ENCODE measurements at places on chromosomes 11 and 22. TPM values are rescaled to one million over a fixed set of nuclear protein-coding genes. Genes with fewer than 3 reads are reported as not detected.

GRCh38 chr11:65416841-65417701 is 5.5 kb upstream of the NEAT1 start:
- peak; percentile 27 for DNase-seq

Gene EIF3D
- total RNA-seq = 291 TPM

- DNase-seq = no peak
Measured at GRCh38 chr11:74010306-74011300, 1.7 kb upstream of the UCP3 start.

Gene ENTHD1
- not detected for total RNA-seq

DNA sequence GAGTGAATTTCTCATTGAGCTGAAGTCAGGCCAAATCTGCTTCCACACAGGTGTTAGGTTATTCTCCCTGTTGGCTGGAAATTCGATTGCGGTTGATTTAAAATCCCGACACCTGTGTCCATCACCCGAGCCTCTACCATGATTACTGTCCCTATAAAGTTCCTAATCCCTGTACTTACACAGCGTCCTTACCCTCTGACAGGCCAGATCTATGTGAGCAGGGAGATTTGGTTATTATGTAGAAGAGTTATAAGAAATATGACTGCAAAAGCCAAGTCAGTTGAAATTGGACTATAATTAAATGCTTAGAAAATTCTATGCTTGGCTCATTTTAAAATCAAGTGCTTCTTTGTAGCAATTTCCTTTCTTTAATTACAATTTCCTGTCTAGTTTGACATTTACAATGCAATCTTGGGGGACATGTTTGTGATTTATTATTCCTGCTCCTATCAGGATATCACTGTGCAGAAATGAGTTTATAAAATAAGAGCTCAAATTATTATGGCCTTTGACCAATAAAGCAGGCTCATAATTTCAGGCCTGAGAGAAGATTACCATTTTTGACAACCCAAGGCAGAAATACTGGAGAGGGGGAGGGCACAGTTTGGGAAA is 32.5 kb upstream of the LMO1 start:
- no peak for DNase-seq

- DNase-seq = no peak
Measured at GRCh38 chr22:27394806-27395404, 406.7 kb downstream of the MN1 start.

GRCh38 chr11:15627560-15627959 is 512.8 kb downstream of the INSC start:
- no peak for DNase-seq

Gene GSTT2B
- 4.0 TPM for total RNA-seq

Gene USP28
- total RNA-seq = 19.8 TPM

- DNase-seq = no peak
Measured at GRCh38 chr11:82842019-82842418, 58.2 kb downstream of the PRCP start.

Gene CARD18
- not detected for total RNA-seq

Gene CCDC87
- total RNA-seq = under 0.01 TPM

DNA sequence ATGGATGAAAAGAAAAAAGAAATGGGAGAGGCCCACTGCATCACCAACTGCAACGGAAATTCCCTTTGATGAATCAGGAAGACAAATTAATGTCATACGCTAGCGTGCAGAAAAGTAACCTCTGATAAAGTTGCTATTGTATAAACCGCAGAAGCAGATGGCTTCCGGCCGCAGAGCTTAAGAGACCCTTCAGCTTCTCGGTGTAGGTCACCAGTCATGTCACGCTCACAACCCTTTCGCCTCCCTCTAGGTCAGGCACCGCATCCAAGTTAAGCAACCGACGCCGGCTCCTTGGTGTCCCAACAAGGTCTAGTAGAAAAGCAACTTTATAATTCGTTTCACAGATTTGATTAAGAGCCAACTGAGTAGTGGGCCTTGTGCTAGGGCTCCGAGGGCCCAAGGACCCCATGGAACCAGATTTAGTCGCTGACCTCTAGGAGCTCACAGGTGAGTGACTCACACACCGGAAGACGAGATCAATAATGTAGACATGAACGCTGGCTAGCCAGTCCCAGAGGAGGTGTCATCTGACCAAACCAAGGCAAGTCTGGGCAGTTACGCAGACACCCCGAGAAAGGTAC is 1.2 kb upstream of the ZFP91 start:
- DNase-seq = peak; percentile 63

GRCh38 chr11:44024977-44025376 is 22.8 kb upstream of the ACCSL start:
- DNase-seq = no peak

DNA sequence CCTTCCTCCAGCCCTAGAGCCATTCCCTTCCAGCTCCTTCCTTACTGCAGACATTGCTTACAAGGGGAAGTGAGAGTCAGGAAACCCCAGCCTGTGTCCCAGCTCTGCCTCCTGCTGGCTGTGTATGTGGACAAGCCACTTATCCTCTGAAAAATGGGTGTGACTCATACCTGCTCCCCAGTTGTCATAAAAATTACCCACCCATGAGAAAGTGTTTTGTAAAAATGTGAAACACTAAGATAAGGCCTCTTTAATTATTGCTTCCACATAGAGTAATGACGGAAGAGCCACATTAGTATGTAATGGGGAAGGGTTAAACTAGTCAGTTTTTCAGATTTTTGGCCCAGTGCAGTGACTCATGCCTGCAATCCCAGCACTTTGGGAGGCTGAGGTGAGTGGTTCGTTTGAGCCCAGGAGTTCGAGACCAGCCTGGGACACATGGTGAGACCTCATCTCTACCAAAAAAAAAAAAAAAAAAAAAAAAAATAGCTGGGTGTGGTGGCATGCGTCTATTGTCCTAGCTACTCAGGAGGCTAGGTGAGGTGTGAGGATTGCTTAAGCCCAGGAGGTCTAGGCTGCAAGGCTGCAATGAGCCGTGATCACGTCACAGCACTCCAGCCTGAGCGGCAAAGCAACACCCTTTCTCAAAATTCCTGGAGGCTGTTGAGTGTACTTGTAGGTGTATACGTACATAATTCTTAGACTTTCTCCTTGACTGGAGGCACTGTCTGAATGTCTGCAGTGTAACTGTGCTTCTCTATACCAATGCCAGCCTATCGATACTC is 84.9 kb downstream of the CTTN start:
- no peak for DNase-seq

- DNase-seq = no peak
Measured at GRCh38 chr11:45673441-45673840, 8.0 kb upstream of the CHST1 start.

Gene TEX12
- total RNA-seq = not detected

Gene SYT8
- total RNA-seq = not detected

- DNase-seq = no peak
Measured at GRCh38 chr11:74949753-74950137, 679 bp downstream of the SPCS2 start.

DNA sequence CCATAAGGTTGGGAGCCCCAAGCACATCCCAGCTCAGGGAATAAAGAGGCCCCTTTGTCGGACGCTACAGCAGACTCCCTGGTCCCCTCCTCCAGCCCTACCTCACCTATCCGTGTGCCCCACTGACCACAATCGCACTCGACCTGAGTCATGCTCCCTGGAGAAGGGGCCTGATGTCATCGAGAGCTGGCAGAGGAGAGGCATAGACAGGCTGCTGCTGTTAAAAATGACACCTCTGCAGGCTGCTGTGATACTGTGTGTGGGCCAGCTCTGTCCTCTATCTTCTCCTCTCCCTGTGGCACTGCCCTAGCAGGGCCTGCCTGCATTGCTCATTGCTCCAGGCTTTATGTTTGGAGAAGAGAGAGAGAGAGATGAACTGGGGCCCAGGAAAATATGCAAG is 123.4 kb upstream of the SYT13 start:
- no peak for DNase-seq

GRCh38 chr11:72595292-72595684 is 78.9 kb downstream of the PDE2A start:
- DNase-seq = no peak

Gene CLDN5
- total RNA-seq = 533 TPM

DNA sequence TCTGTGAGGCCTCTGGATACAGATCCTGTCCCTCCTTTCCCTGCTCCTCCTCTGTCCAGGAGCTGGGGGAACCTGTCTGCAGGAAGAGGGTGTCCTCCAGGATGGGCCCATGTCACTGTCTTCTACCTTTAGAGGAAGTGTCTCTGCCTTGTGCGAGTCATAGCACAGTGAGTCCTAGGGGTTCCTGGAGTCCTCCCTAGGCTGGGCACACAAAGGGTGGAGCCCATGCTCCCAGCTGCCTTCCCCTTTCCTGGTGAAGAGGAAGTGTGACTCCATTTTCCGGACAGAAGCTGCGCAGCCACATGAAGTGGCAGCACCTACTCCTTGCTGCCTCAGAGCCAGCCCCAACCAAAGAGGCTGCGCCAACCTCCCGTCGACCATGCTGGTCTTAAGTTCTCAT is 112.2 kb downstream of the CTTN start:
- no peak for DNase-seq

Gene PLAAT5
- not detected for total RNA-seq

Gene SLC5A4
- 0.79 TPM for total RNA-seq

DNA sequence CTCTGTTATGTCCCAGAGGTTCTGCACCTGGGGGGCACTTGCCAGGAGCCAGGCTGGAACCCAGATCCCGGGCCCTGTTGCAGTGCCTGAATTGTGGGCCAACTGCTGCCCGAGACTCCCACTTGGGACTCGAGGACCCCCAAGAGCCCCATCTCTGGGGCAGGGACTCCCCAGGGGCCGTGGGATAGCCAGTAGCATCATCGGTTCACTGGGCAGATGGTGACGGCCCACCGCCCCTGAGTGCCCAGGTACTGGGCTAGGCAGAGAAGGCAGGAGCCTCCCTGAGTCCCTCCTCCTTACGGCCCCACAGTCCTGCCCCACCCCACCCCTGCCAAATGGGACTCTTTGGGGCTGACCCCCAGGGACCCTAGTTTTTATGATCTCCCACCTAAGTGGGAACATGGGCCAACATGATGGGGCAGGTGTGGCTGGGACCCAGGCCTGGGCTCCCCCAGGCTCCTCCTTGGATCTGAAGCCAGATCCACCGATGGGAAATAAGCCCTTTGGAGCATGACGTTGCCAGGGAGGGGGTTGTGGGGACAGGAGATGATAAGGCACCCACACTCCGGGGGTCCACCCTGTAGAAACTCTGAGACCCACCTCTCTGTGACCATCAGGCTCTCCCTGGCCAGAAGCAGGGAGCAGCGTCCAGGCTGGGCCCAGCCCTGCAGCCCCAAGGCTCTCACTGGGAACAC is 94.5 kb upstream of the FGF3 start:
- DNase-seq = no peak

Gene CCDC88B
- total RNA-seq = 0.79 TPM

Gene BAIAP2L2
- under 0.01 TPM for total RNA-seq

DNA sequence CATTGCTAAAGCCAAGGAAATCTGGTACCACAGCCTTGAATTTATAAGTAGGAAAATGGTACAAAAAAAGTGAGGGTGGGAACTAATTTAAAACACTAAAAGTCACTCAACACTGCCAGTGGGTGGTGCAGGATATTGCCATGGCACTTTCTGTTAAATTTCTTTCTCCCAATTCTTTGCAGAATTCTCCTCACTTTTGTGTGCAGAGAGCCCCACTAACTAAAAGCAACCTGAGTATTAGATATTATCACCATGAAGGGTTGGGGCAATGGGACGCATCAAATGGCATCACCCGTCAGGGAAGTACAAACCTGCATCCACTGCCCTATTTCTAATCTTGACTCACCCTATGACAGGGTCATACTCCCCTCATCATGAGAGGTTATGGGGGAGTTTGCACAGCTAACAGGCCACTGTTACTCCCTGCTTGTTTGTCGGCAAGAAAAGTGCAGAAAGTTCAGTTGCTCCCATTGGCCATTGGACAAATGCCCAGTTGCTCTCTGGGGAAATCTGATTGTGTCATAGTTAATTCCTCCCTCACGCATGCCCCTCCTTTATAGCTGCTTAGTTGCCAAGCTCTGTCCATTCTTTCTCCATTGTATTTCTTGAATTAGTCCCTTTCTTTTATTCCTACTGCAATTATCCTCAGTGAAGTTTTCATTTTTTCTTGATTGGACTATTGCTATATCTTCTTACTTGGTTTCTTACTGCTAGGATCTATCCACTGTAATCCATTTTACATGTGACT is 93.8 kb upstream of the BLID start:
- DNase-seq = peak; percentile 76

DNA sequence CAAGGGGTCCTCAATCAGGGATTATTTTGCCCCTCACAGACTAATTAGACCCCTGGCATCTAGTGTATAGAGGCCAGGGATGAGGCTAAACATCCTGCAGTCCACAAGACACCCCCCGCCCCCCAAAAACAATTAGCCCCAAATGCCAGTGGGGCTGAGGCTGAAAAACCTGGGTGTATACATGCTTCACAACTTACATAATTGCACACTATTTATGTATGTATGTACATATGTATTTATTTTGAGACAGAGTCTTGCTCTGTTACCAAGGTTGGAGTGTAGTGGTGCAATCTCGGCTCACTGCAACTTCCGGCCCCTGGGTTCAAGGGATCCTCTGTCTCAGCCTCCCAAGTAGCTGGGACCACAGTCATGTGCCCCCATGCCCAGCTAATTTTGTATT is 28.8 kb upstream of the SHANK2 start:
- DNase-seq = no peak

Gene MFNG
- total RNA-seq = 89.8 TPM

Gene RCOR2
- under 0.01 TPM for total RNA-seq

Gene FZD4
- total RNA-seq = 97.0 TPM

- DNase-seq = no peak
Measured at GRCh38 chr22:42792453-42792908, 64.6 kb downstream of the ARFGAP3 start.

GRCh38 chr11:82586581-82586980 is 147.1 kb downstream of the FAM181B start:
- no peak for DNase-seq

- DNase-seq = peak; percentile 61
Measured at GRCh38 chr11:10294290-10294953, 403 bp upstream of the SBF2 start.

Gene AMBRA1
- 12.4 TPM for total RNA-seq

DNA sequence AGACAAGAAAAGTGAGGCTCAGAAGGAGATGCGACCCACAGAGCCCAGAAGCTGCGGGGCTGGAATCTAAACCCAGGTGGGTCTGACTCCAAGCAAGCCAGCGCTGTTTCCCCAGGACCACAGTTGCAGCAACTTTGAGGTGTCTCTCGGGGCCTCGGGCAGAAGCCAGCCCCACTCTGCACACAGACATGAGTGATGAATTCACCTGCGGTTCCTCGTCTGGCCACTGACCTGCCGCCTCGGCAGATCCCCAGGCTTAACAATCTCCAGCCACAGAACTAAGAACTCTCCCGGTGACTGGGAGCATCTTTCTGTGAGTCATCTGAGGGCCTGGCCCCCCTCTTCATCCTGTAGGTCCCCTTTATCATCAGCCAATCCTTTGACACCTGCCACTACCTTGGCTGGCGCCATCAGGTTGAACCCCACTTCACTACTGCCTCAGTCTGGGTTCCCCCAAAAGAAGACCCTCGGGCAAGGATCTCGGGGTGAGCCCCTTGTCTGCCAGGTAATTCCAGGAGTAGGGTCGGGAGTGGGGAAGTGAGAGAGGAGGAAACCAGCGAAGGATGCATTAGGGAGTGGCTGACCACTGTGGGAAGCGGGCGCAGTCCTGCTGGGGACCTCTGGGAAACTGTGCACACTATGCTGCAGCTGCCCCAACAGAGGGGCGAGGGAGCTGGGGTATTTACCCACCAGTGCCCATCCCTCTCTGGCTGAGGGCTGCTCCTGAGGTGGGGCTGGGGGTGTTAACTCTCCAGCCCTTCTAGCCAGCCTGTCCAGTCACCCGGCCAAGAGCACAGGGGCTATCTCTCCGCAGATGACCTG is 33.0 kb upstream of the MN1 start:
- no peak for DNase-seq
